ENCODE measurements at places on chromosomes 13 and 19. TPM values are rescaled to one million over a fixed set of nuclear protein-coding genes. Genes with fewer than 3 reads are reported as not detected.

Gene MARCHF2
- total RNA-seq = 10.1 TPM

GRCh38 chr13:109307027-109307426 lies 479.4 kb downstream of the IRS2 start:
- no peak overlapping the region for H3K27ac ChIP-seq
- H3K27me3 ChIP-seq = no peaks in the 10 kb centered on the region
- no peaks in the 10 kb centered on the region for H3K4me1 ChIP-seq
- no peak overlapping the region for H3K4me3 ChIP-seq
- DNase-seq = no peak

Gene DAND5
- total RNA-seq = 0.25 TPM

Gene ZNF578
- 1.1 TPM for total RNA-seq

Gene LCP1
- total RNA-seq = 1,060 TPM

DNA sequence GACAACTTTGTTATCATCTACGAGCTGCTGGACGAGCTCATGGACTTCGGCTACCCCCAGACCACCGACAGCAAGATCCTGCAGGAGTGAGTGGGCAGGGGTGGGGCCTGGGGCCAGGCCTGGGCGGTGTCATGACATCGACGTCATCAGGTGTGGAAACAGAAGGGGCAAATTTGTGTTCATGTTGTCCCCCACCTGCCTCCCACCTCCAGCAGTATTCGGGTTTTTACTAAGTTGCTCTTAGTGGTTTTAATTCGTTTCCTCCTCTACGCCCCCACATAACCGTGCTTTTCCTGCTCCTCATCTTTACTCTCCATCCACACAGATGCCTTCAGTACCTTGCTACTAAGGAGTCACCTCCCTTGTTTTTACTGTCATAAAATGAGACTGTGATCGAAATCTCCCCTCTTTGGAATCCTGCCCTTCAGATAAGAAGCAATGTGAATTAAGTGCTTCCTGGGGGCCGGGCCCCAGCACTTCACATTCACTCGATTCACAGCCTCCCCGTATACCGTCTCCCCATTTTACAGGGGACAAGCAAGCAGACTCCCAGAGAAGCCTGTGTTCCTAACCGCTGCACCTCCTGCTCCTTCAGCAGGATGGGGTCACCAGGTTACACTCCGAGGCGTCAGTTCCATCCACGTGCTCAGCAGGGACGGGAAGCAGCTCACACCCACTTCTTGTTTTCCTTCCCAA lies 10.5 kb downstream of the AP1M1 start:
- H3K27ac ChIP-seq = peak overlapping the region; percentile 67
- H3K4me3 ChIP-seq = no peak overlapping the region
- H3K27me3 ChIP-seq = no peaks in the 10 kb centered on the region
- DNase-seq = peak; percentile 31
- peaks cover 43% of the 10 kb centered on the region for H3K4me1 ChIP-seq

- peaks cover 6% of the 10 kb centered on the region for H3K4me1 ChIP-seq
- no peaks in the 10 kb centered on the region for H3K36me3 ChIP-seq
- H3K4me3 ChIP-seq = no peak overlapping the region
- peak overlapping the region; percentile 19 for H3K27ac ChIP-seq
- peaks cover 14% of the 10 kb centered on the region for H3K27me3 ChIP-seq
Observed at GRCh38 chr19:703329-703650, 5.4 kb upstream of the PALM start.

- no peaks in the 10 kb centered on the region for H3K27me3 ChIP-seq
- H3K27ac ChIP-seq = peak overlapping the region; percentile 19
- H3K4me1 ChIP-seq = peaks cover 13% of the 10 kb centered on the region
- no peak for DNase-seq
- H3K4me3 ChIP-seq = peak overlapping the region; percentile 75
- peaks cover 17% of the 10 kb centered on the region for H3K36me3 ChIP-seq
Observed at GRCh38 chr19:1247748-1248138, 640 bp upstream of the MIDN start.

DNA sequence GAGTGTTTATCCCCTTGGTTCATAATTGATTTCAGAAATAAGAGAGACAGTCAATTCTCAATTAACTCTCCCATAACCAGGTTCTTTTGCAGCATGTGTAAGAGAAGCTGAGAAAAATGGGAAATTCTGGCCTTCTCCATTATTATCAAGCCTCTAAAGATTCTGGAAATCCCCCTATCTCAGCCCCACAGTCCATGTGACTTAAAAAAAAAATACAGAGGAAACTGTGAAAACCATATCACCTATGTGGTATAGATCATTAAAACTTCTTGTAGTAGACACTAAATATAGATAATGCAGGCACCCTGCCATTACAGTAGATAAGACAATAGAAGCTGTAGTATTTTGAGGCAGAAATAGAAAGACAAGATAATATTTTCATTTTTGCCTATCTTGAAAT lies 34.3 kb upstream of the SOHLH2 start:
- H3K4me1 ChIP-seq = no peaks in the 10 kb centered on the region
- peaks cover 6% of the 10 kb centered on the region for H3K27me3 ChIP-seq
- DNase-seq = no peak
- H3K36me3 ChIP-seq = no peaks in the 10 kb centered on the region
- no peak overlapping the region for H3K27ac ChIP-seq
- H3K4me3 ChIP-seq = no peak overlapping the region

Gene GAMT
- total RNA-seq = 31.5 TPM

Gene INAFM1
- 13.2 TPM for total RNA-seq

Gene HPN
- 0.09 TPM for total RNA-seq

- no peak for DNase-seq
- peaks cover 10% of the 10 kb centered on the region for H3K27me3 ChIP-seq
- no peak overlapping the region for H3K4me3 ChIP-seq
- no peaks in the 10 kb centered on the region for H3K4me1 ChIP-seq
- no peaks in the 10 kb centered on the region for H3K36me3 ChIP-seq
Observed at GRCh38 chr19:15028490-15028889, 20.8 kb upstream of the CASP14 start.

GRCh38 chr13:94390881-94391280 lies 88.6 kb downstream of the DCT start:
- H3K27me3 ChIP-seq = peaks cover 10% of the 10 kb centered on the region
- H3K36me3 ChIP-seq = no peaks in the 10 kb centered on the region
- H3K27ac ChIP-seq = no peak overlapping the region
- H3K4me1 ChIP-seq = no peaks in the 10 kb centered on the region
- no peak for DNase-seq

- H3K4me1 ChIP-seq = peaks cover 64% of the 10 kb centered on the region
- peak overlapping the region; percentile 77 for H3K27ac ChIP-seq
- H3K36me3 ChIP-seq = no peaks in the 10 kb centered on the region
- peak; percentile 94 for DNase-seq
Observed at GRCh38 chr19:2618611-2619010, 83.9 kb downstream of the GNG7 start.

- peaks cover 15% of the 10 kb centered on the region for H3K27me3 ChIP-seq
- H3K27ac ChIP-seq = no peak overlapping the region
- H3K36me3 ChIP-seq = no peaks in the 10 kb centered on the region
- peaks cover 14% of the 10 kb centered on the region for H3K4me1 ChIP-seq
- DNase-seq = peak; percentile 96
Observed at GRCh38 chr19:38949580-38950367, 19.0 kb downstream of the MRPS12 start.

GRCh38 chr19:46226438-46226973 lies 3.0 kb upstream of the IGFL1 start:
- H3K27ac ChIP-seq = no peak overlapping the region
- no peaks in the 10 kb centered on the region for H3K36me3 ChIP-seq
- no peaks in the 10 kb centered on the region for H3K4me1 ChIP-seq
- no peak for DNase-seq
- peaks cover 31% of the 10 kb centered on the region for H3K27me3 ChIP-seq

Gene FPR3
- total RNA-seq = not detected

GRCh38 chr19:3665681-3666544 lies 34.4 kb downstream of the PIP5K1C start:
- H3K27ac ChIP-seq = no peak overlapping the region
- no peaks in the 10 kb centered on the region for H3K27me3 ChIP-seq
- no peak overlapping the region for H3K4me3 ChIP-seq
- peaks cover 9% of the 10 kb centered on the region for H3K4me1 ChIP-seq
- peaks cover 2% of the 10 kb centered on the region for H3K36me3 ChIP-seq
- peak; percentile 86 for DNase-seq

Gene MIR17HG
- total RNA-seq = 26.7 TPM

DNA sequence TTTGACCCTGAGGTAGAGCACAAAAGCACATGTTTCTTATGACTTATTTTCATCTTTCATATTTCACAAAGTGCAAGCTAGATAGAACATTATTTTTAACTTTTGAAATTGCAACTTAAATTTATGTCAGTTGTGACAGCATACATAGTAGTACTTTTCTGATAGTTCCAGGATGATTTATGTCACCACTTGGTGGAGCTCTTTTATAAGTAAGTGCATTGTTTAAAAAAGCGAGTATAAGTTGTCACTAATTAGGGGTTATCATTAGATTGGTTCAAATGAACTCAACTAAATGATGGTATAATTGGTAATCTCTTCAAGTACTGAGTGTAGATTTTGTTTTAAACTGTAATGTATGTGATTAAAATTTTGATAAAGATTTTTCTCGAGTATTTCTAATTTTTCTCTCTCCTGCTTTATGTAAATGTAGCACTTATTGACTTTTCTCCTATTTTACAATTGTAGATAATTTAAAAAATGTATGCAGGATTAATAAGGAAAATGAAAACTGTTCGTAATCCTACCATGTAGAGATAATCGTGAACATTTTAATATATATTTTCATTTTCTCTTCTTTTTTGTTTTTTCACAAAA lies 31.1 kb downstream of the RB1 start:
- no peak overlapping the region for H3K4me3 ChIP-seq
- H3K4me1 ChIP-seq = peaks cover 7% of the 10 kb centered on the region
- H3K27ac ChIP-seq = no peak overlapping the region

DNA sequence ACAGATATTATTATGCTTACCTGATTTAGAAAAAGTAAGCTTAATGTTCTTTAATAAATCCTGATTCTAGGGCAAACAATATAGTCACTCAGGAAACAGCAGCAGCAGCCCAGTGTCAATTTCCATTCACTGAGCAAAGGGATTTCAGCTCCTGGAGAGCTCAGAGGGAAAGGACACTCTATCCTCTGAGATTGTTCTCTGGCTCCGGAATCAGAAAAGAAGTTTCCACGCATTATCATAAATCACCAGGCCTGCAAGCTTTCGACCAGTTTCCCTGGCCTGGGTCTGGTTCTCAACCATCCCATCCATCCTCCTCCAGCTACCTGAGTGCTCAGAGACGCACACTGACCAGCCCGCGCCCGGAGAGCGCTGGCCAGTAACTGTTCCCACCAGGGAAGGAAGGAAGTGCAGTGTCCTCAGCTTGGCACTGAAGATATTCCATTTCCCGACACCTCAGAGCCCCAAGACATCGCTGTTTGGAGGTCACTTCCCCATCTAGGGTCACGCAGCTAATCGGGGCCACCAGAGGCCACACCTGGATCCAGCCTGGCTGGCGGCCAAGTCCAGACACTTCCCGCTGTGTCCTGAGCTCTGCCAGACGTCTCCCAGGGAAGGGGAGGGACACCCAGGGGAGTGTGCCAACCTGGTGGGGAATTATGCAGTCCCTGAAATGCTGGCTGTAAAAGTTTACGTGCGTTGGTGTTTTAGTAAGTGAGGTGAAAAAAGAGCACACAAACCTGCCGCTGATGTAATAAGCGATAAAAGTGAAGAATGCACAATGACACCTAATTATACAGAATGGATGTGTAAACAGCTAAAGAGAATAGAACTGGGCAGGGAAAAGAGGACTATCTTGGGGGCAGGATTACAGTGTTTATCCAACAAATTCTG lies 29.1 kb downstream of the EPS15L1 start:
- no peak overlapping the region for H3K27ac ChIP-seq
- H3K4me1 ChIP-seq = peaks cover 30% of the 10 kb centered on the region
- DNase-seq = no peak
- no peak overlapping the region for H3K4me3 ChIP-seq

Gene ZSCAN4
- not detected for total RNA-seq

GRCh38 chr13:29594303-29594709 lies 1.2 kb downstream of the SLC7A1 start:
- no peaks in the 10 kb centered on the region for H3K27me3 ChIP-seq
- peak overlapping the region; percentile 95 for H3K27ac ChIP-seq
- peak; percentile 66 for DNase-seq
- H3K4me1 ChIP-seq = peaks cover 47% of the 10 kb centered on the region

Gene HS6ST3
- not detected for total RNA-seq

Gene VSTM1
- not detected for total RNA-seq

- peak overlapping the region; percentile 89 for H3K4me3 ChIP-seq
- DNase-seq = no peak
- H3K27ac ChIP-seq = peak overlapping the region; percentile 69
- peaks cover 20% of the 10 kb centered on the region for H3K36me3 ChIP-seq
- no peaks in the 10 kb centered on the region for H3K27me3 ChIP-seq
- H3K4me1 ChIP-seq = peaks cover 20% of the 10 kb centered on the region
Observed at GRCh38 chr19:11814700-11815035, 595 bp downstream of the ZNF440 start.

GRCh38 chr13:29508130-29508875 lies 87.2 kb downstream of the SLC7A1 start:
- peaks cover 3% of the 10 kb centered on the region for H3K27me3 ChIP-seq
- no peak overlapping the region for H3K4me3 ChIP-seq
- peaks cover 19% of the 10 kb centered on the region for H3K36me3 ChIP-seq

DNA sequence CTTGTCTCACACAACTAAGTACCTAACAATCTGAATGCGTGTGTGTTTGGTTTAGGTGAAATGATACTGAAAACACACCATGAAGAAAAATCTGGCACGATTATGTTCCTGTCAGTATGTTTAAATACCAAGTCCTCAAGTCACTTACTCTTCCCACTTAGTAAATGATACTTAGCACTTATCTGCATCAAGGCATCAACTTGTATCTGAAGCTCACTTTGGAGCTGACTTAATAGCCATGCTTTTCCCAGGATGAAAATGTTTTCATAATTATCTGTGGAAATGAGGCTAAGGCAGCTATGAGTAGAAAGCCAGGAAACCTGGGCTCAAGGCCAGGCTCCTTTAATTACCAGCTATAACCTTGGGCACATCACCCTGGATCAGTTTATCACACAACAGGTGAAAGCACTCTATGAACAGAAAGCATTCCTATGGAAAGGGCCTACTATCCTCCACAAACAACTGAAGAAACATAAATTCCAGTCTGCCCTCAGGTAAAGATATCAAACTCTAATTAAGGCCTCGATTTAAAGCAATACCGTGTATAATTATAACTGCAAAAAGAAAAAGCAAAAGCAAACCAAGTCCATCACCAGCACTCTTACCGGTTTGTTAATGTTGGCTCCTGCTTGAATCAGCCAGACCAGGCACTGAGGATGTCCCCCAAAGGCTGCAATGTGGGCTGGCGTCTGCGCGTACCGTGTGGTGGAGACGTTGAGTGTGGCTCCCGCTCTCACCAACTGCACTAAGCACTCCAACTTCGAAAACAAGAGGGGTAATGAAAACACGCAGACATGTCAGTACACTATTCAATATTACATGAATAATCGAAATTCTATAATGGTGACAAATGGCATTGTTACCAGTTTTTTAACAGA lies 4.6 kb downstream of the ANKRD10 start:
- no peak for DNase-seq
- H3K27me3 ChIP-seq = no peaks in the 10 kb centered on the region
- peaks cover 70% of the 10 kb centered on the region for H3K4me1 ChIP-seq
- no peak overlapping the region for H3K4me3 ChIP-seq
